Panc1 (cell line): ENCODE measurements at places on chromosomes 4 and X. TPM values are rescaled to one million over a fixed set of nuclear protein-coding genes. Genes with fewer than 3 reads are reported as not detected.

REELD1 gene
- total RNA-seq, result not detected

ZFP92 gene
- total RNA-seq, result 0.90 TPM

LNX1 gene
- total RNA-seq, result 0.18 TPM

DNA sequence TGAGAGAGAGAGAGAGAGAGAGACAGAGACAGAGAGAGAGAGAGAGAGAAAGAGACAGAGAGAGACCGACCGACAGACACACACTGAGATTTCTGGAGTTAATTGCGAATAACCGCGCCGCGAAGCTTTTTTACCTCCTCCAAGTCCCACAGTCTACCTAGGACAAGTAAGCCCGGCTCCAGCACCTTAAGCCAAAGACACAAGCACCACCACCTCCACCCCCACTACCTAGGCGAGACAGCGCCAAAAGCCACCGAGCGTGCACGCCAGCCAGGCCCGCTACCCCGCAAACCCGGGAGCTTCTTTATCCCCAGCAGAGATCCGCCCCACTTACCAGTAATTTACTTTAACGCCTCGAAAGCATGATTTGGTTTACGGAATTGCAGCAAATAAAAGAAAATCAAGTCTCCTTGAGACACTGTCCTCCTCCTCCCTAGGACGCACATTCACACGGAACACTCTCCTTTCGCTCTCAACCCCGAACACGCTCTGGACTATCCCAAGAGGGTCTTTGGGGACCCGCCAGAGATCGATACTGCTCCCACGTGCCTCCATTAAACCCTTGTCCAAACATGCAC is 649.6 kb upstream of the DIPK2B start:
- no peak for DNase-seq

- DNase-seq, result no peak
Observed at GRCh38 chr4:174427571-174428140, 94.6 kb downstream of the HPGD start.

DNA sequence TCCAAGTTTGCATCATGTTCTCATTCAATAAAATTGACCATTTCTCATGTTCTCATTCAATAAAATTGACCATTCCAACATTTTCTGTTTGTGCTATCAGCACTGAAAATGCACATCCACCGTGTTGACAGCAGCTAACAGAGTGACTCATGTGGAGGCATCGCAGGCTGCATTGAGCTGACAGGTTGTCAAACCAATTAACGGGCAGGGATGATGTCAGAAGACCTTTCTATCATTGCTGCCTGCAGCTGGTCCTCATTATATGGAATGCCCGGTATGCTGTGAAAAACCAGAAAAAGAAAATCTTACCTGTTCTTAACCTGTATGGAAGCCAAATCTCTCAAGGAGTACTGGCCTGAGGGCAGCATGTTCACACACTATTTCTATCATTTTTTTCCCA is 202.0 kb downstream of the SMIM20 start:
- no peak for DNase-seq

DNA sequence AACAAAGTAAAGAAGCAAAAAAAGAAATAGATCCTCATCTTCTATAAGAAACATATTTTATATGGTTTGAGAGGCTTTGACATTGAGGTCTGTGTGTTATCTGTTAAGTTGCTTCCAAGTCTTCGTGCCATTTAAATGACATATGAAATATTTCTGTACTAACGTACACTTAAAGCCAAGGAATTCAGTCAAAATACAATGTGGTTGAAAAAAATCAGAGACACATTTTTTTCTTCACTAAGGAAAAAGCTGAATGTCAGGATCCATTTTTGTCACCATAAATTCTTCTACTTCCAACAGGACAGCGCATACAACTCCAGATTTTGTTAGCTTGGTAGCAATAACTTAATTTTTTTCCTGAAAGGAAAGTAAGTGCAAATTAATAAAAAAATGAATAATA is 168.5 kb downstream of the FAT4 start:
- no peak for DNase-seq

GRCh38 chrX:38175139-38175538 is 45.5 kb downstream of the SRPX start:
- DNase-seq, result no peak
